Panc1 (cell line): ENCODE measurements at places on chromosomes 7 and 10. TPM values are rescaled to one million over a fixed set of nuclear protein-coding genes. Genes with fewer than 3 reads are reported as not detected.

- DNase-seq = no peak
These were observed 127.1 kb upstream of the TNS3 start for GRCh38 chr7:47709051-47709450.

ZNF117 gene
- 8.0 TPM for total RNA-seq

CRPPA gene
- 2.4 TPM for total RNA-seq

GRCh38 chr7:70711452-70711851, 420.5 kb upstream of the GALNT17 start:
- DNase-seq = no peak

GHRHR gene
- total RNA-seq = not detected

SLC18A2 gene
- total RNA-seq = not detected

WEE2 gene
- total RNA-seq = not detected

WNT16 gene
- total RNA-seq = 0.39 TPM

GRCh38 chr7:95549818-95550529, 46.3 kb downstream of the PDK4 start:
- peak; percentile 82 for DNase-seq

GNGT1 gene
- total RNA-seq = not detected

DNA sequence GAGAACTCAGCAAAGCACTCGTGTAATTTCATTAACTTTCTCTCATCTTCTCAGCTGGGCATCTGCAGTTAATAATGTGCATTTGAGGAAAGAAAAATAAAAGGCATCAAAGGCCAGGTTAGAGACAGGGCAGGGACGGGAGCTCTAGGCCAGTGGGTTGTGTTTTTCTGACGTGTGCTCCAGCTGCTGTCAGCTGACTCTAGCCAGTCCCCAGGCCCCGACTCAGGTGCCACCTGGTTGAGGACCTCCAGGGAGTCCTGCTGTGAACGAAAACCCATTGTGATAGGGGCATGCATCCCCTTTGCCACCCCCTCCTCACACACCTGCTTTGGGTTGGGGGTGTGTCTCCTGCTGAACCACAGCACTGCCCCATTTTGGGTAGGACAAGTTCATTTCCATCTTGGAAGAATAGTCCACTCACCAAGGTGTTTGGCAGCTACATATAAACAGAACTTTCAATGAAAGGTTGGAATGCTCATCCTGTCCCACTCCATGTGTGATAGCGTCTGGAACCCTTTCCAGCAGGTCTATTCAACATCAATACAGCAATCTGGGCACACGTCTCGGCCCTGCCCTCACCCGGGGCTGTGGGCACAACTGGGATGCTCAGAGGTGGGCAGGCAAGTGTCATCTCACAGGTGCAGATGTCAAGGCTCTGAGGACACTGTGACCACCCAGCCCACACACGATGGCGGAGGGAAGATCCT, 146.1 kb upstream of the FAM20C start:
- no peak for DNase-seq

GRCh38 chr7:113562801-113563200, 356.0 kb downstream of the PPP1R3A start:
- DNase-seq = no peak

GRCh38 chr7:90455163-90456030, 14.0 kb upstream of the PTTG1IP2 start:
- DNase-seq = no peak

- no peak for DNase-seq
These were observed 12.1 kb upstream of the PAX2 start for GRCh38 chr10:100733329-100733728.

GRCh38 chr10:132909491-132910071, 32.8 kb downstream of the CFAP46 start:
- DNase-seq = no peak

DNA sequence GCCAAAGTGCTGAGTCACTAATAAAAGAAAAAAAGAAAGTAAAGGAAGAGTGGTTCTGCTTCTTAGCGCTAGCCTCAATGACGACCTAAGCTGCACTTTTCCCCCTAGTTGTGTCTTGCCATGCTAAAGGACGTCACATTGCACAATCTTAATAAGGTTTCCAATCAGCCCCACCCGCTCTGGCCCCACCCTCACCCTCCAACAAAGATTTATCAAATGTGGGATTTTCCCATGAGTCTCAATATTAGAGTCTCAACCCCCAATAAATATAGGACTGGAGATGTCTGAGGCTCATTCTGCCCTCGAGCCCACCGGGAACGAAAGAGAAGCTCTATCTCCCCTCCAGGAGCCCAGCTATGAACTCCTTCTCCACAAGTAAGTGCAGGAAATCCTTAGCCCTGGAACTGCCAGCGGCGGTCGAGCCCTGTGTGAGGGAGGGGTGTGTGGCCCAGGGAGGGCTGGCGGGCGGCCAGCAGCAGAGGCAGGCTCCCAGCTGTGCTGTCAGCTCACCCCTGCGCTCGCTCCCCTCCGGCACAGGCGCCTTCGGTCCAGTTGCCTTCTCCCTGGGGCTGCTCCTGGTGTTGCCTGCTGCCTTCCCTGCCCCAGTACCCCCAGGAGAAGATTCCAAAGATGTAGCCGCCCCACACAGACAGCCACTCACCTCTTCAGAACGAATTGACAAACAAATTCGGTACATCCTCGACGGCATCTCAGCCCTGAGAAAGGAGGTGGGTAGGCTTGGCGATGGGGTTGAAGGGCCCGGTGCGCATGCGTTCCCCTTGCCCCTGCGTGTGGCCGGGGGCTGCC, at the start of gene IL6:
Gene IL6, plus strand, starts transcription at position 294 of the 807 bp plus-strand sequence. Its CDS starts 63 bp downstream, at position 357.
- no peak for DNase-seq

DNA sequence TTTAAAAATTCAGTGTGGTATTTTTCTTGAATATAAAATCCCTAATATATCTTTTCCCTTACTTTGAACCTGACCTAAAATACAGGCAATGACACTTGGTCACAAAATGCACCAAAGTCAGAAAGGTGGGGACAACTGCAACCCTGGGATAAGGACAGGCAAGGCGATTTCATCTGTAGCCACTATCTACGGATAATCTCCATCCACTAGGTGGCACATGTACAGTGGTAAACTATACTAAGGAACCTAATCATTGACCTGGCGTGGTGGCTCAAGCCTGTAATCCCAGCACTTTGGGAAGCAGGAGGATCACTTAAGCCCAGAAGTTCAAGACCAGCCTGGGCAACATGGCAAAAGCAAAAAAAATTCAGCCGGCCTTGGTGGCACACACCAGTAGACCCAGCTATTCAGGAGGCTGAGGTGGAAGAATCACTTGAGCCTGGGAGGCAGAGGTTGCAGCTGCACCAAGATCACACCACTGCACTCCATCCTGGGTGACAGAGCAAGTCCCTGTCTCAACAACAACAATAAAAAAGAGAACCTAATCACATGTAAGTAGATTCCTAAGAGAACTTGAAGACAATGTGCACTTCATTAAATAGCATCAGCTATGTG, 98.9 kb downstream of the KMT2C start:
- peak; percentile 47 for DNase-seq
